ENCODE measurements at places on chromosomes 5 and 9.

- DNase-seq = no peak
Observed at GRCh38 chr5:53164478-53165165, 55.1 kb upstream of the MOCS2 start.

GRCh38 chr9:133273098-133273497 lies 1.9 kb downstream of the ABO start:
- no peak for DNase-seq

DNA sequence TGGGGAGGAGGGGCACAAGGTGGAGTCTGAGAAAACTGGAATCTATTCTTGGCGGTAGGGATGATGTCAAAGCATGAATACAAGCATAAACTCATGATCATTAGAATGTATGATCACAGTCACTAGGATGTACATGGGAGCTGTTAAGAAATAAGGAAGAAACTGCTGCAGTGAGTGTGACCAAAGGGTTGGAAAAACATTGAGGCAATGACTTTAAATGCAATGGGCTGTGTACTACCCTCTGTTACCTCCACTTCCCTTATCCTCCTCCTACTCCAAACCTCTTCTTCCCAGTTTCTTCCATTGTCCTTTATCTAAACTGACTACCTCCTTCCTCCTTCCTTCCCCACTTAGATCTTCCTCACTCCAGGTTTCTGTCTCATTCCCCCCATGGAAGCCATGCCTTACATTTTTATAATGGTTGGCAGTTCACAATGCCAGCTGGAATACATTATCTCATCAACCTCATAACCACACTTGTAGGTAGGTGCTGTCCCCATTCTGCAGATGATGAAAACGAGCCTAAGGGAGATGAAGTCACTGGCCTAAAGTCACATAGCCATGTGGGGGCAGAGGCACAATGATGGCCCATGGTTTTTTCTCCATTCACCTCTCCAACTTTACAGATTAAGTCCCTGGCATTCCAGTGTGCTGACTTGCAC lies 21.9 kb upstream of the TNFSF15 start:
- no peak for DNase-seq

DNA sequence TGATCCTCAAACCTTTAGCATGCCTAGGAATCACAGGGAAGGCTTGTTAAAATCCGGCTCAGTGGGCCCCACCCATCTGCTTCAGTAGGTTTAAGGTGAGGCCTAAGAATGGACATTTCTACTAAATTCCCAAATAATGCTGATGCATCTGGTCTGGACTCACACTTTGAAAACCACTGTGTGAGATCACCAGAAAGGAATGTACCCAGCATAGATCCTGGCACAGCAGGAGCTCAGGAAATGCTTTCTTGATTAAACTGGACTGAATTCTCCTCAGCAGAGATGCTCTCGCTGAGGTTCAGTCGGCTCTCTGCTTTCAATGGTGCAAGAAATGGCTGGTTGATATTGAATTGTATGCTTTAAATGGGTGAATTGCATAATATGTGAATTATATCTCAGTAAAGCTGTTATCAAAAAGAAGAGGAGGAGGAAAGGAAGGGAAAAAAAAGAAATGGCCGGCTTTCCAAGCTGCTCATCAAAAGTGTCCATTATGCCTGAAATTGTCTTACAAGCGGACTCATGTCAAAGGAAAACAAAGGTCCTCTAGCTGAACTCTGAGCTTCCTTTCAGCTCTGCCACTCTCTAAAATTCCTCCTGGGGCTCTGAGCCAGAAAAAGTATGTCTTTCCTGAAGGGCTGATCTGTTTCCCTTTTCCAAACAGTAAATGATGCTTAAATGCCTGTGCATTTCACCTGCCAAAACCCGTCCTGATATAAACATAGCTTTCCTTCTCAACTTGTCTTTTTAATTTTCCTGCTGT lies 77.6 kb upstream of the SAP30L start:
- no peak for DNase-seq

DNA sequence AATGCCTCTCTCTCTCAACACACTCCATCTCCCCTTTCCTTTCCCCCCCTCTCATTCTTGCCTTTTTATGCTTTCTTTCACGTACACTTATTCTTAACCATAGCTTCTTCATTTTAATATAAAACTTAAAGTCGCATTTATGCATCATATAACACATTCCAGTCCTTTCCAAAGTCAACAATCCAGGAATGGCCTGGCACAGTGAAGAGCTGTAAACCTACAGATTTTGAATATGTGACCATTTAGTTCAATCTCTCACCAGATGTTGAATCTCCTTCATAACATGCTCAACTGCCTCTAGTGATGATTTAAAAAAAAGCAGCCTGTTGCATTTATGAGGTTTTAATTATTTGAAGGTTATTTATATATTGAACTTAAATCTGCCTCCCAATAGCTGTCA lies 186.2 kb upstream of the GRAMD2B start:
- no peak for DNase-seq

GRCh38 chr5:68240202-68240601 lies 24.6 kb downstream of the PIK3R1 start:
- no peak for DNase-seq

GRCh38 chr5:82169892-82170291 lies 108.3 kb downstream of the RPS23 start:
- no peak for DNase-seq

GRCh38 chr9:31597977-31598376 lies 786.5 kb upstream of the ACO1 start:
- no peak for DNase-seq

All from right renal cortex interstitium (tissue), 3 donors.